NK-92 treated with Interleukin-12 subunit alpha and Interleukin-12 subunit beta, amount 100 ng/mL, for 24 hours (cell line): ENCODE measurements at places on chromosomes 5 and 9.

DNA sequence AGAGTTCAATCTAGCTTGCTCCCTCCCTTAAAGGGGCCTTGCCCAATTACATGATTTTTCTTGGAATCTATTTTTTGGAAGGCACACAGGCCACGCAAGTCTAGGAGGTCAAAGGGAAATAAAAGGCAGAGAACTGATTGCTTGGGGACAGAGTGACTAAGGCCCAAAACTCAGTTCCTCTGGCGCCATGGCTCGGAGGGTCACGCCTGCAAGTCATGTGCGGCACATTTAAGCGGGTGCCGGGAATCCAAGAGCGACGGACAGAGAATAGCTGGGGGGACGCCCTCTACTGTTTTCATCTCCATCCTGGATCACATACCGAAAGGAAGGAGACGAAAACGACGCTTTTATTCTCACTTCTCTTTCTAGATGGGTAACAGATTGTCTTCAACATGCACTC is 78.6 kb downstream of the FREM1 start:
- DNase-seq: no peak

GRCh38 chr5:163306421-163306820 is 131.0 kb upstream of the CCNG1 start:
- no peak for DNase-seq

DNA sequence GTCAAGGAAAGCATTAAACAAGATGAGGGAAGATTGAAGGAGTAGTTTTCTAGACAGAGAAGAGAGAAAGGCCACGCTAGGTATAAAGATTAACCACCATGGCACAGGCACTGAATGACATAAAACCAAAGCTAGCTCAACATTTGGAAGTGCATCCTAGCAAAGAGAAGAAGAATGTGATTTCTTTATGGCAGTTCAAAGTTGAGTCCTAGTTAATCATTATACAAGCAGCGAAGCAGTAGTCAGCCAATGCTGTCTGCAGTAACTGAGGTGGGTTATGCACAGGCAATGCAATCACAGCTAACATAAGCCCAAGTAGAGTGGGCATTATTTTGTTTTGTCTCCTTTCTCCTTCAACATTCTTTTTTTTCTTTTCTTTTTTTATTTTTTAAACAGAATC is 24.0 kb upstream of the ANKRD31 start:
- no peak for DNase-seq

- no peak for DNase-seq
These were observed 79.1 kb upstream of the CDKN2B start for GRCh38 chr9:22088053-22088716.

DNA sequence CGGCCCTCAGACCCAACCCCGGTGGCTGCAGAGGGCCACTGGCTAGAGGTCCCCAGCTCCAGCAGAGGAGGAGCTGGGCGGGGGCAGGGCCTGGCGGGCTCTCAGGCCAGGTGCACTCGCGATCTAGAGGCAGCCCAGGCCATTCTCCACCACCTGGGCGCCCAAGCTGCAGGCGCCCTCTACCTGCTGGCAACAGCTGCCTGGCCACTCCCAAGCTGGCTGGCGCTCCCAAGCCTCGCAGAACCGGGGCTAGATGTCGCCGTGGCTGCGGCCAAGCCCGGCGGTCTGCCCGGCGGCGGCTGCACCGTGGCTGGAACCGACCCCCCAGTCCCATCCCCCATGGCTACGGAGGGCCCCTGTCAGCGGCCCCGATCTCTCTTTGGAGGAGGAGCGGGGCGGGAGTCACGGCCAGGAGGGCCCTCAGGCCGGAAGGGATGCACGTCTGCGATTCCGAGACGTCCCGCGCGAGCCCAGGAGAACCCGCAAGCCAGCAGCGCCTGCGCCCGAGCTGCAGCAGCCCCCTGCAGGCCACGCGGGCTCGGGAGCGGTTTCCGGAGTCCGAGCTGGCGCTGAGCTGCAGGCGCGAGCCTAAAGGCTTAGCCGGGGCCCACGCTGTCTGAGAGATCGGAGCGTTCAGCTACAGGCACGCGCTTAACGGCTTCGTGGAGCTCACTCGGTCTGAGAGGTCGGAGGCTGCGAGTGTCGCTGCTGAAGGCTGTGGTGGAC is 44.3 kb upstream of the BICD2 start:
- no peak for DNase-seq

GRCh38 chr9:99782962-99783718 is 38.5 kb upstream of the NR4A3 start:
- no peak for DNase-seq

- DNase-seq: peak; percentile 35
These were observed 103.8 kb downstream of the RPS23 start for GRCh38 chr5:82174128-82174918.

DNA sequence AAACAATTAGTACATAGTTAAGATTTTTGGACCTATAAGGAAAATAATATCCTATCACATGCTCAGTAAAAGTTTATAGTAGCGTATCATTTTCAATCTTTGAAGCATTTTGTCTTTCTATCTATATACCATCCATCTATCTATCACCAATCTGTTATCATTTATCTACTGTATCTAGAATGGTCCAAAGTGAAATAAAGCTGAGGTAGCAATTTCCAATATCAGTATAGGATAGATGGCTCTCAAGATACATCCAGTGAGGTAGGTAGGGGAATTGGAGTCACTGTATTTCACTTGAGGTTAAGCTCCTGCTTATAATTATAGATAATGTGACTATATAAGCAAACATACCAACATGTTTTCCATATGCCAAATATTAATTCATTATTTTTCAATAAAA is 889.1 kb upstream of the CTNND2 start:
- DNase-seq: no peak

DNA sequence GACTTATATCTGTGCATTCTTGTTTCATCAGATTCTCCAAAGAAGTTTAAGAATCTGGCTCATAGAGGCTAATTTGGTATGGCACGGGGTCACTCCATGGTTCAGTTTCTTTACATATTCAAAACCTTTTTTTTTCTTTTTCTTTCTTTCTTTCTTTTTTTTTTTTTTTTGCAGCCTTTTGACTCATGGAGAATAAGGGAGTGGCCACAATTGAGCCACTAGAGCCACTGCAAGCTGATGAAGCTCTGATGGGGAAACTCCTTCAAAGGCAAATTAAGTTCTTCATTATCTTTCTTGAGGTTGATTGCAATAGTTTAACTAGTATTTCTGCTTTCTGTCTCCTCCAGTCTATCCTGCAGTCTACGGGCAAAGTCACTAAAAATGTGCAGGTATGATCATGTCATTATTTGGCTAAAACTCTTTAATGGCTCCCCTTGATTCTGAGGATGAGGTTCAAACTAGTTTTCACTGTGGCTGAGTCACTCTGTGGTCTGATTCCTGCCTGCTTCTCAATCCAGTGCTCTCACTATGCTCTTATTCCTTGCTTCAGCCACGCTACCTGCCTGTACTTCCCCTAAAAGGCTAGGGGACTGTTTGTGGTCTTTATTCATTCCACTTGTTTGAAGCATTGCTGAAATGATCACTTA is 93.5 kb upstream of the RIOK2 start:
- no peak for DNase-seq

- DNase-seq: no peak
These were observed 33.0 kb downstream of the LMNB1 start for GRCh38 chr5:126809916-126810315.

DNA sequence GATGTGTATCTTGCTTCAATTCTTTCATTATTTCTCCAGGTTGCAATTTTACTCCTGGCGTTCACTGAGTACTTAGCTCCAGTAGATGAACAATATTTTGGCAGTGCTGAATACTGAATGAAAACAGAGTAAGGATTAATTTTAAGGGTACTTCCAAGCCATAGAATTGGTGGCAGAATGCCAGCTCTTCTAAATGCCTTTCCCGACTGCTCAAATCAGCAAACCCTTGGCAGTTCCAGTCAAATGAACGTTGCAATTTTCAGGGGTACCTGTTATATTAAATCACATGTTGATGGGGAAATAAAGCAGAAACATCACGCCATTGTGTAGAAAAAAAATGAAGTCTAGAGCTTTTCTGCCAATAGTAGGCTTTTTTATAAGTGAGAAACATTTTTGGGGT is 282.4 kb upstream of the RPS23 start:
- DNase-seq: no peak

DNA sequence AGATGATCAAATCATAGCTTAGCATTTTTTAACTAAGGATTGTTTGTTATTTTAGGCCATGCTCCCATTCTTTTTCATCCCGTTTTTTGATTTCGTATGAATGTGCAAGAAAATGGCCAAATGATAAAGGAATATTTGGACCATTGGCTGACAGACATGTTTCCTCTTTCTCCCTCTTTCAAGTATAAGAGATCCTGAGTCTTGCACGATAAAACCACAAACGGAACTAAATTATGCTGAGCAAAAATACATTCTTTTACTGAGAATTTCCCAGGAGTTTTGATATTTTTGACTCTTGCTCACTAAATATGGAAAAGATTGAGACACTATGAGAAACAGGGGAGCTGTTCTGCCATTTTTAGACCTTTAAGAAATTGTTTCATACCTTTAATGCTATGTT is 90.4 kb upstream of the KLF9 start:
- no peak for DNase-seq

- DNase-seq: no peak
These were observed 84.6 kb downstream of the ANKRD55 start for GRCh38 chr5:56148453-56148971.

DNA sequence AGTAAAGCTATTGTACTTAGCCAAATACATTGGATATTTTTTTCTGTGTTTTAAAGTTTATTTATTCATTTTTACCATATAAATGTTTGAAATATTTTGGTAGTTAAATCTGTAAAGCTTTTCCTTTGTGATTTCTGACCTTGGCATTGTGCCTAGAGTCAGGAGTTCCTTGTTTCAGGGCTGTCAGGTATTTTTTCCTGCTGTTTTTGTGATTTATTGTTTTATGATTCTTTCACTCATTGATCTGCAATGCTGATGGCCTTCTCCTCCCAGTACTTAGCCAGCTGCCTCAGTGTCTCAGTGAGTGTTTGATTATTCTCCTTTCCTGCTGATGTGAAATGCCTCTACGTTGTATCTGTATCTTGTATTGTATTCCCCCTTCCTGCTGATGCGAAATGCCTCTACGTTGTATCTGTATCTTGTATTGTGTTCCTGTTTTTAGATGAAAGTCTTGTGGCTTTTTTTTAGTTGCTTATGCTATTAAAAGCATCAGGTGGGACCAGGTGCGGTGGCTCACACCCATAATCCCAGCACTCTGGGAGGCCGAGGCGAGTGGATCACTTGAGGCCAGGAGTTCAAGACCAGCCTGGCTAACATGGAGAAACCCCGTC is 61.0 kb downstream of the EHMT1 start:
- no peak for DNase-seq

DNA sequence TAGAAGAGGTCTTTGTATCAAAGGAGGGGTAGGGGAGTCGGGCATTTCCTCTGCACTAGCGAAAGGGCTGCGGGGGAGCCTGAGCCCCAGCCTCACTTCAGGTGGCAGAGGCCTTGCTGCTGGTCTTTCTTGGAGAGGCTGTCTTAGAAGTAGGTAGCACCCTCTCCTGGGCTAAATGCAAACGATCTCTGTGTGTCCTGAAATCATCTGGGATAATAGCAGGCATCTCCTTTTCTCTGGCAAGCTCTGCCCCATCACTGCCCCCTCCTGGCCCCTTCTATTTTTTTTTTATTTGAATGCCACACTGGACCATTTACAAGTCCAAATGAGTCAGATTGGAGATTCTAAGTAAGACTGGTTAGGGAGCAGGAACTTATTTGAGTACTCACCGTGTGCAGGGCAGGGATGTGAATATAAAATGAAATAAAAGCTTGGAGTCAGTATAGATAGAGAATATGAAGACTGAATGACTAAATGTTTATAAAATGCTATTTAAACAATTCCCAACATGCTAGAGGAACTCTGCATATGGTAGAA is 137.1 kb downstream of the FGF1 start:
- peak; percentile 25 for DNase-seq

DNA sequence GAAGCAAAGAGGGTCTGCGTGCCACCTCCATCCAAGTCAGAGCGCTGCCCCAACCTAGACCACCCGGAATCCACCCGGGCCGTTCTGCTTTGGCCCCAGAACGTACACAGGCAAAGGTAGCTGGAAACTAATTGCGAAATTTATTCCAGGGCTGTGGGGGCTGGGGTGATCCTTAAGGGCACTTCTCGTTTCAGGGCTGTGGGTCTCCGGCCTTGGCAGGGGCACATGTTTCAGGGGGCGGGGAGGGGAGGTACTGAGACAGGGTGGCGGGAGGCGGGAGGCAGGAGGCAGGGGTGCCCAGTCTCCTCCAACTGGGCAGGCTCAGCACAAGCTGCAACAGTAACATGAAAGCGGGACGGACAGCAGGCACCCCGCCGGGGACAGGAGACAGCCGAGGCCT is 26.1 kb downstream of the NR5A1 start:
- DNase-seq: no peak

GRCh38 chr5:252546-252945 is 18.9 kb upstream of the PDCD6 start:
- DNase-seq: no peak

GRCh38 chr5:76821136-76821535 is 2.3 kb downstream of the F2RL1 start:
- no peak for DNase-seq

GRCh38 chr9:99565203-99565602 is 256.5 kb upstream of the NR4A3 start:
- no peak for DNase-seq

DNA sequence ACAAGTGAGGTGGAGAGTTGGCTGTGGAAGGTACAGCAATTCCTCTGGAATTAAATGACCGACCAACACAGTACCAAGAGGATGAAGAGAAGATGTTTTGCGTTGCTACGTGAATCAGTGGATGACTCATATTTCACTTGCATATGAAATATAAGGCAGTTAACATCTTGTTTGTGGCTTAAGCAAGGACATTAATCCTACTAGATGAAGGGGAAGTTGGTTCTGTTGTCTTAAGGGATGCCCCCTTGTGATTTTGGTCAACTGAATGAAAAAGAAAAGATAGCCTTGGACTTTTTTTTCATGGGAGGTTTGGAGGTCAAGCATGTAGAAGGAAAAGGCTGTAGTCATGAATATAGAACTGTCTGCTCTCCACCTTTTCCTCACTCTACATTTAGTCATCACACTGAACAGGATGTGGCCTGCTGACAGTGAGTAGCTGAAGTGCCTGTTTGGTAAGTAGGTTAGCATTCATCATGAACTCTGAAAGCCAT is 33.9 kb downstream of the VLDLR start:
- peak; percentile 20 for DNase-seq
